ENCODE measurements at places on chromosomes 6 and 20.

GRCh38 chr6:31908791-31909190, 6.9 kb upstream of the ZBTB12 start:
- no peak for DNase-seq

GRCh38 chr6:43334466-43335095, 26.0 kb upstream of the CRIP3 start:
- no peak for DNase-seq

DNA sequence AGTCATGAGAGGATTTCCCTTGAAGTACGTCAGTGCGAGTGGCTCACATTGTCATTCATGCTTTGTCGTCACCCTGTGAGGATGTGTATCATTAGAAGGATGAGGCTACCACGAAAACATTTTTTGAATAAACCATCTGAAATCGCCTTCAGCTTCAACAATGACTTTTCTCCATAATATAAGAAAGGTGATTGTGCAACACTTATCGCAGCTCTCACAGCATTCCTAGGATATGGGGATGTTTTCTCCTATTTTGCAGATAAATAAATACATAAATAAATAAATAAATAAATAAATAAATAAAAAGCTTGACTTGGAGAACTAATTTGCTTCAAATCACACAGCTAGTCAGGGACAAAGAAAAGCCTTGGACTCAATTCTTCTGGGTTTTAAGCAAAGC, 326.5 kb downstream of the FOXA2 start:
- no peak for DNase-seq

GRCh38 chr6:134330555-134330954, 12.6 kb upstream of the SGK1 start:
- no peak for DNase-seq

DNA sequence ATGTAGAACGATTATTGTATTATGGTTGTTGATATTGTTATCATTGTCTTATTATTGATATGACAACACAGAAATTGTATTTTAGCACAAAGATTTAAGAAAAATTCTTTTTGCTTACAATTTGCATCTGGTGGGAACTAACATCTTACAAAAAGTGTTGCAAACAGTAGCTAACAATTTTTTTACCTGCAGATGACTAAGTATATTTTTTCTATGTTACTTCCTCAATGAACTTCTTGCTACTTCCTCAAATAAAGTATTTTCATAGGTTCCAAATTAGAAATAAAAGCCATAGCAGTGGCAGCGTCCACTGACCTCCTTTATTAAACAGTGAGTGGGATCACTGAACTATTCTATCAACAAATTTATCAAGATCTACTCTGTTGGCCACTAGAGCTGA, 847.0 kb downstream of the PHF3 start:
- no peak for DNase-seq

DNA sequence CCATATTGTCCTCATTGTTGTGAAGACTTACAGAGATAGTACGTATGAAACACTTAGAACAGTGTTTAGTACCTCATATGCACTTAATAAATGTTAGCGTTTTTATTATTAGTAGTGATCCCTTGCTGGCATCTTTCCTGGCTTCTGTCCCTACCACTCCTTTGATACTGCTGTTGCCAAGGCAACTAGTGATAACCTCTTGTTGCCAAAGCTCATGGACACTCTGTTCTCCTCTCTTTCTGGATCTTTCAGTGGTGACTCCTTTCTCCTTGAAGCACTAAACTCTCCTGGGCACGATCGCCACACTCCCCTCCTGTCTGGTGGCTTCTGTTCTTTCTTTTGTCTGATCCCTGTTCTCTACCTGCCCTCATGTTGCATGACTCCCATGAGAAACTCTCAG, 83.5 kb downstream of the FOXO3 start:
- no peak for DNase-seq

GRCh38 chr6:11463398-11463780, 74.2 kb upstream of the TMEM170B start:
- DNase-seq, result no peak

DNA sequence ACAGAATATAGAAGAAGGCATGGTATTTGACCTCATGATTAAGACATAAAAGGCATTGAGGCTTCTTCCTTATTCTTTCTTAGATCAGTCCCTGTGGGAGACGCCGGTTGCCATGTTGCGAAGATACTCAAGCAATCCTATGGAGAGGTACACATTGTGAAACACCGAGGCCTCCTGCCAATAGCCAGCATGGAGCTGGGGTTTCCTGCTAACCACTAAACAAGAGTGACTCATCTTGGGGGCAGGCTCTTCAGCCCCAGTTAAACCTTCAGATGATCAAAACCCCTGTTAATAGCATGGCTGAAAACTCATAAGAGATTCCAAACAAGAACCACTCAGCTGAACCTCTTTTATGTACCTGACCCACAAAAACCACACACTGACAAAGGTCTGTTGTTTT, 478.8 kb downstream of the CD83 start:
- no peak for DNase-seq

DNA sequence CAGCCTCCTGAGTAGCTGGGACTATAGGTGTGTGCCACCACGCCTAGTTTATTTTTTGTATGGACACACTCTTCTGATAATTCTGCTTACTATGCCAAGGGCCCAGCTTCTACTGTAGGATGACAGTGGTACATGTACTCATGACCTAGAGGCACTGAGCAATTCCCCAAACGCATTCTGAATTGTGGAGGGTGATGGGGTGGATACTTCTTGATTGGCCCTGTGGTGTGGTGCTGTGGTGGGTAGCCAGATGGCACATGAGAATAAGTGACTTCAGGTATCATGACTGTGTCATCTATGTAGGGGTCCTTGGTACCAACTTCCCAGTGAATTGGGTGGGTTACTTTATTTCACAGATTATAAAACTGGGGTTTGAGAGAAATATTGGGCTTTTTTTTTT, 11.0 kb downstream of the DNMT3B start:
- no peak for DNase-seq

- no peak for DNase-seq
Measured at GRCh38 chr20:53622247-53623133, 28.9 kb upstream of the ZNF217 start.
